ENCODE measurements at places on chromosomes 11 and 22.

- no peak for DNase-seq
Observed at GRCh38 chr11:61193596-61193995, 9.7 kb upstream of the PGA3 start.

- no peak for DNase-seq
Observed at GRCh38 chr11:27370374-27370773, 7.4 kb upstream of the CCDC34 start.

DNA sequence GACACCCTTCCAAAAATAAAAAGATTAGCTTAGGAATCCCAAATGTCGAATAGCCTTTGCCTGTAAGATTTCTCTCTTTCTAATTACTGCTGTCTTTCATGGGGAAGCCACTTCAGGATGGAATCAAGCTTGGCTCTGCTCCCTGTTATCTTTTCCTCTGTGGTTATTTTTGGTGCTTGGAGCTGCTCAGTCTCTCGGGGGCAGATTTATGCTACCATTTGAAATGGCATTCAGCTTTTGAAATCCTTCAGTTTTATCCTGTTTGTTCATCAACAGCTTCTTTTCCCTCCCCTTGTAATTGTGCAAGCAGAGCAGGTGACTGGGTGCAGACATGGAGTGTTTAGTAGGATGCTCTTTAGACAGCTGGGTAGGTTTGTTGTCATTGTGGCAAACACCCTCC, 111.0 kb downstream of the DBX1 start:
- no peak for DNase-seq

DNA sequence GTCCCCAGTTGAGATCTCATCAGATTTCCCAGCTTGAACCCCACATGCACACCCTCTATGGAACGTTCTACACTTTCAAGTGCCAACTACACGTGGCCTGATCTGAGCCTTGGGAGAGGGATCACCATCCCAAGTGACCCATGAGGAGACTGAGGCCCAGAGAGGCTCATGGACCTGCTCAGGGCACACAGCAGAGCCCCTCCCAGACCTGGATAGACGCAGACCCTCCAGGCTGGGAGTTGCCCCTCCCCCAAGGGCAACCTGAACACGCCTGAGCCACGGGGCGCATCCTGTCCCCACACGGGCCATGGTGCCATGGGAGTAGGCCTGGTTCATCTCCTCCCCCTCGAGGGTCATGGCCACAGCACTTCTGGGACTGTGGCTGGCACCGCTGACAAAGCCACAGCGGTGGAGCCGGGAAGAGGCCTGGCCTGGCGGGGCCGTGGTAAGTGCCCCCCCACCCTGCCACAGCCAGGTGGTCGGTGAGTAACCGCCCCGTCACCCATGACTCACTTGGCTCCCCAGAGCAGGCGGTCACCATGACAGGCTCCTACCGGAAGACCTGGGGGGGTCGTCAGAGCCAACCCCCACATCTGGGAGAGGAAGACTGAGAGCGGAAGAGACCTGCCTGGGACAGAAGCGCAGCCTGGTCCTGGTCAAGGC, 8.1 kb downstream of the WNT7B start:
- no peak for DNase-seq

DNA sequence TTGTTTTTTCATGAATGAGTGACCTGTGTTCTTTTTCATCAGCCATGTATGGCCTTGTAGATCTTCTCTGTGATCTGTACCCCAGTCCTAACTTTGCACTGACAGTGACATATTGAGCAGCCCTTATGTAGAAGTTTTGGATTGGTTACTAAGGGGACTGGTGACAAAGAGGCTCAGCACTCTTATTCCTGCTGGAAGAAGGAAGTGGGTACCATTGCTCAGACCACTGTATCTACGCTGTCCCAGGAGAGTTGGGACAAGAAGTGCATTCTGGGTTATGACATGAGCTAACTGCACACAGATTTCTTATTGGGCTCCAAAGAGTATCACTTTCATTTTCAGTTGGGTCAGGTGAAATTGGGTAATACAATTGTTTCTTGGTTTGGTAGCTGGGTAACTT, 107.8 kb upstream of the RASSF10 start:
- no peak for DNase-seq

DNA sequence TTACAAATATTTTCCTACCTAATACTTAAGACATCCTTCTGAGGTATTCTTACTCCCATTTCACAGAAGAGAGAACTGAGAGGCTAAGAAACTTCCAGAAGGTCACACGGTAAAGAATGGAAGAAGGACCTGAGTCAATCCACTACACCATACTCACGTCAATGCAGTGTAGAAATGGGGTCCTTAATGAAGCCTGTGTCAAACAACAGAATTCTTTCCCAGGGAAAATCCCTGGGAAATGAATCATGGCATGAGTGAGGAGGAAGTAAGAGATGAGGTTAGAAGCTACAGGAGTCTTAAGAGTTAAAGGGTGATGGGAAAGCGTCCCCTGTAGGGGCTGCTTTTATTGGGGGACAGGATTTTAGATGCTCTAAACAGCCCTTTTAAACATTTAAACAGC, 147.9 kb downstream of the C11orf91 start:
- no peak for DNase-seq

GRCh38 chr22:35616043-35616442, 1.1 kb downstream of the MB start:
- no peak for DNase-seq

DNA sequence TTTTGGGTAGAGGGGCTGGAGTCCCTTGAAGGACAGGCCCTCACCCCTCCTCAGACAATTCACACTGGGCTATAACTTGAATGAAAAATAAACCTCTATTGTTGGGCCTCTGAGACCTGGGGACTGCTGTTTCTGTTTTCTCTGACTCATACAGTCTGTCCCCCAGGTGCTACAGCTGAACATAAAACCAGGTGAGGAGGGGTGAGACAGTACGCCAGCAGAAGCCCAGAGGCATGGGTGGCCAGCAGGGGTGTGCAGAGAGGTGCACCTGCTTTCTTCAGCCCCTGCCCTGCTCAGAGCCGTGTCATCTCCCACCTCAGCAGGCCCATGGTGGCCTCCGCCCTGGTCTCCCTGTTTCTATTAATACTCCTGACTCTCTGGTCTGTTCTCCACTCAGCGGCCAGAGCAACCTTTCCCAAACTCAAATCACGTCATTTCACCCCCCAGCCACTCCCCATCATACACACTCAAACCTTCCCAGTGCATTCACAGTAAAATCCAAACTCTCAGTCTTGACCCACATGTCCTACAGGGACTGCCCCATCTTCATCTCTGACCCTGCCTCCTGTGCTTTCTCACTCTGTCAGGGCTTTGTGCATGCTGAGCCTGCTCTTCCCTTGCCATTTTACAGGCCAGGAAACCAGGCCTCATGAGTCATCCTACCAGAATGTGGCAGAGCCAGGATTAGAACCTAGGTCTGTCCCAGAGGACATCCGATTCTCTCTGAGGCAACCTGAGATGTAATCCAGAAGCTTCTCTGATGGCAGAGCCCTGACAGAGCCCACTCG, 5.4 kb upstream of the IL2RB start:
- no peak for DNase-seq

DNA sequence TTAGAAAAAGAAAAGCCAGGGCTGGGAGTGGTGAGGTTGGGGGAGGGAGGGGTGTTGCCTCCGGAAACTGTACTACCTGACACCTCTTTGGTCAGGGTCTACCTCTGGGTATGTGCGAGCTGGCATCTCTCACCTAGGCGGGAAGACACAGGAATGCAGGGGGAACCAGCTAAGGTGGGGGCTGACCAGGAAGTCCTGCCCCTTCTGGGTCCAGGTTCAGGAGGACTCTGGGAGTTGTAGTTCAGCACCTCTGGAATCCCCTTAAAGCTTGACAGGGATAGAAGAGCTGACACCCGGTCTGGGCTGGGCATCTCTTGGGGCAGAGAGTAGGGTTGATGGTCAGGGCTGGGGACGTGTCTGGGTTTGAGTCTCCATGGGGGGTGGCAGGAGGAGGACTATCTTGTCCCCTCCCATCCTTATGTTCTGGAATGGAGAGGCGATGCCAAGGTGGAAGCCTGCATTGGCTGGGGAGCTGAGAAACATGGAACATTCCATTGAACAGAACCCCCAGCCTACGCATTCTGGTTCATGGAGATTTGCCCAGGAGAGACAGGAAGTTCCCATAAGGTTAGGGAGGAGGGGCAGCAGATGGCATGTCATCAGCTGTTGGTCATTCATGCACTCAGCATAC, 2.1 kb upstream of the KIAA1671 start:
- DNase-seq = no peak

DNA sequence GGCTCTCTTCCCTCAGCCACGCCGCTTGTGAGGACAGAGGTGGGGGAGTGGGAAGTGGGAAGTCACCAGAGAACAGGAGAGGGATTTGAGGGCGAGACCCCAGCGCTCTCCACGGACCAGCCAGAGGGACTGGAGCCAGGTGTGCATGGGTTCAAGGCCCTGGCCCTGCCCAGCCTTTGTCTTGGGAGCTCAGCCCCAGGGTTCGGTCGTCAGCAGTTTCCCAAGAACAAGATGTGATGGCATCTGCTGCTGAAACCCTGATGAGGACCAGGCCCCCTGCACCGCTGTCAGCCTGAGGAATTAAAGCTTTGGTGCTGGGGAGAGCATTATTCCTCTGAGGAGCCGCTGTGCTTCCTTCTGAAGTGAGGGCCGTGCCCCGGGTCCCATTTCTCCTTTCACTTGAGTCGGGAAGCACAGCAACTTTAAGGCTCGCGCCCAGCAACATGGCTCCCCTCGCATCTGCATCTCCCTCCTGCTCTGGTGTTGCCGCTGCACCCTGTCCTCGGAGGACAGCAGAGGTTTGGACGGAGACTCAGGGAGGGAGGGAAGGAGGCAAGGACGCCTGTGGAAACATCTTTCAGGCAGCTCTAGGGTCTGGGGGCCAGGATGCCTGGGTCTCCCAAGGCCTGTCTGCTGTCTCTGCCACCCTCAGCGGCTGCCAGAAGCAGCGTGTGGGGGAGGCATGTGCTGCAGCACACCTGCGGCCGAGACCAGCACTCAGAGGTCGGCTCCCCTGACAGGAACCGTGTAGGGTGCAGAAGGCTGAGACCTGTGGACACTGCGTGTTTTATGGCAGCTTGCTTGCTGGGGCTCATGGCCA, 3.8 kb downstream of the IFITM5 start:
- peak; percentile 12 for DNase-seq
